ENCODE measurements at places on chromosomes 16 and 17. TPM values are rescaled to one million over a fixed set of nuclear protein-coding genes. Genes with fewer than 3 reads are reported as not detected.

Gene ADAD2
- total RNA-seq = not detected

Gene TMEM100
- total RNA-seq = 0.07 TPM

Gene ZFP3
- 1.4 TPM for total RNA-seq

Gene PIK3R6
- total RNA-seq = not detected

Gene C16orf46
- 0.40 TPM for total RNA-seq

Gene TAT
- not detected for total RNA-seq

Gene TMEM94
- 47.1 TPM for total RNA-seq

Gene GCGR
- 0.08 TPM for total RNA-seq

Gene BRIP1
- total RNA-seq = 5.2 TPM

Gene PLA2G10
- 0.37 TPM for total RNA-seq

Gene MYH3
- 0.39 TPM for total RNA-seq

Gene PPP1R27
- 0.27 TPM for total RNA-seq

Gene DLX4
- total RNA-seq = 1.4 TPM

Gene CCL22
- 0.05 TPM for total RNA-seq

Gene KRTAP2-1
- not detected for total RNA-seq

Gene MPRIP
- total RNA-seq = 391 TPM

Gene WBP2
- total RNA-seq = 93.9 TPM

Gene SOCS1
- total RNA-seq = 6.6 TPM

Gene ZPBP2
- not detected for total RNA-seq

Gene GPR139
- not detected for total RNA-seq

Gene WDR90
- total RNA-seq = 22.3 TPM

Gene OR3A3
- not detected for total RNA-seq

Gene CDK5R1
- total RNA-seq = 7.7 TPM

Gene ARL4D
- total RNA-seq = 26.9 TPM

Gene USP36
- 56.6 TPM for total RNA-seq

Gene CA7
- not detected for total RNA-seq

Gene PRR35
- 0.11 TPM for total RNA-seq

Gene MT1E
- total RNA-seq = not detected

Gene OR1F1
- 0.29 TPM for total RNA-seq

Gene FBXL16
- total RNA-seq = 16.2 TPM

Gene ABCC3
- total RNA-seq = 124 TPM

Gene TBC1D3
- not detected for total RNA-seq

Gene SRP68
- 87.9 TPM for total RNA-seq

Gene SLC5A10
- 0.21 TPM for total RNA-seq

Gene LAT
- total RNA-seq = 4.4 TPM

Gene P2RX1
- total RNA-seq = not detected

Gene IFI35
- total RNA-seq = 17.6 TPM

Gene KRTAP9-2
- not detected for total RNA-seq

Gene GAS2L2
- 0.13 TPM for total RNA-seq

Gene METRN
- total RNA-seq = 175 TPM

Gene BPTF
- 47.7 TPM for total RNA-seq
